Endothelial cell (in vitro differentiated cells): ENCODE measurements at places on chromosomes 6 and 20. TPM values are rescaled to one million over a fixed set of nuclear protein-coding genes. Genes with fewer than 3 reads are reported as not detected.
A peak's percentile ranks its signal among the peaks of the same experiment; 100 is the strongest.

The HEY2 gene
- total RNA-seq: 82.7 TPM

The C20orf204 gene
- total RNA-seq: 14.2 TPM

The DEFB124 gene
- total RNA-seq: not detected

The TCP11 gene
- 0.18 TPM for total RNA-seq

The EPB41L2 gene
- total RNA-seq: 314 TPM

The EMILIN3 gene
- total RNA-seq: 0.28 TPM

The LPA gene
- total RNA-seq: not detected

The SMLR1 gene
- total RNA-seq: not detected

GRCh38 chr6:11094411-11094851 is 797 bp downstream of the SMIM13 start:
- peak overlapping the region; percentile 94 for H3K27ac ChIP-seq
- peaks cover under 1% of the 10 kb centered on the region for H3K36me3 ChIP-seq
- peak overlapping the region; percentile 99 for H3K4me3 ChIP-seq
- no peaks in the 10 kb centered on the region for H3K27me3 ChIP-seq
- DNase-seq: peak; percentile 49
- peaks cover 24% of the 10 kb centered on the region for H3K4me1 ChIP-seq

DNA sequence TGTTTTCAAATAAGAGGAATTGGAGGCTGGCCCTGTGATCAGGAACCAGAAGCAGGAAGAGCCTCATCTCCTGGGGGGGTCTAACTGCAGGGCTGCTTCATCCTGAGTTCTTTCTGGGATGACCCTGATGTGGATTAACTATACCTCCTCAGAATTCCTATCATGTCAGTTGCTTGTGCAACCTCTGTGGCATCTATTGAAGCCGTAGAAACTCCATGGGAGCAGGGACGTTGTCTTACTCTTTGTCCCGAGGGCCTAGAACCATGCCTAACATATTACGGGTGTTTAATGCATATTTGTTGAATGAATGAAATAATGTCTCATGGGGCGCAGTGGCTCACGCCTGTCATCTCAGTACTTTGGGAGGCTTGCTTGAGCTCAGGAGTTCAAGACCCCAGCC is 110.1 kb upstream of the AGPAT4 start:
- H3K4me3 ChIP-seq: no peak overlapping the region
- peaks cover 4% of the 10 kb centered on the region for H3K36me3 ChIP-seq
- peaks cover 19% of the 10 kb centered on the region for H3K4me1 ChIP-seq
- no peak for DNase-seq
- no peak overlapping the region for H3K27ac ChIP-seq

DNA sequence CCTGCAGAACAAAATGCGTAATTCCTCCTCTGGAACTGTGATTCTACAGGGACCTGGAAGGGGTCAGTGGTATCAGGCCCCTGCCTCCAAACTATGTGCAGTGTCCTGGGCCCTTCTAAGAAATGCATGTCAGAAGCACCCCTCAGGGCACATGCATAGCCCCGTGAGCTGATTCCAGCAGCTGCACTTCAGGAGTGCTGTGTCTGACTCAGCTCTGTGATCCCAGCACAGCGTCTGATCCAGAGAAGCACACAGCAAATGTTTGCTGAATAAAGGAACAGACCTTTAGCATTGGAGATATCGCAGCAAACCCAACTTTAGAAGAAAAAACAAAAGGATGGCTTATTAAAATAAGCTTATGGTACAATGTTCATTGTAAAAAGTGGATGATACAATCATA is 15.8 kb upstream of the MAFB start:
- DNase-seq: no peak
- no peaks in the 10 kb centered on the region for H3K4me1 ChIP-seq
- H3K36me3 ChIP-seq: no peaks in the 10 kb centered on the region

DNA sequence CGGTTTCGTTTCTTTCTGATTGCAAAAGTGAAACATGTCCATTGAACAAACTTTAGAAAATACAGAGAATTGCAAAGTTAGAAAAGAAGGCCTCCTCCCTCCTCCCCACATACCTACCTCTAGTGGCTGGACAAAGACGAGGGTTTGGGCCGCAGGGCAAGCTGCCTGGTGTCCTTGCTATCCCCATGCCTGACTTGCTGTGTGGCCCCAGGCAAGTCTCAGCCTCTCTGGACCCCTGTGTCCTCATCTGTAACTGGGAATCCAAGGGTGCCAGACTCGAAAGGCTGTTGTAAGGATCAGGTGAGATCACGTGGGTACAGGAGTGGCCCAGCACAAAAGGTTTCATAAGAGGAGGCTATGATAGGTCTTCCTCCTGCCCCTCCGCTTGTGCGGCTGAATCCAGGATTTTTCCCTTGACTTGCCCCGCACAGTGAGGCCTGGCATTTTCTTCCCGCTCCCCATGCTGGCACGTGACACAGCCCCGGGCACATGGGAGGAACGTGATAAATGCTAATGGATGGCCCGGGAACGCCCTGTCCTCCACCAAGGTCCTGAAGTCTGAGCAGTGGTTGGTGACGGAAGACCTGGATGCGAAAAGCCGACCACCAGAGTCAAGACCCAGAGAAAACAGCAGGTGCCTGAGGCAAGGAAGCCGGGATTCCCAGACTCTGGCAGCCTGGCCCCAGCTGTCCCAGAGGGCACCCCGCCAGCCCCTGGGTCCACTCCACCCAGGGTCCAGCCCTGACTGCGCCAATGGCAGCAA is 55.8 kb downstream of the UBE2V1 start:
- H3K4me1 ChIP-seq: peaks cover 9% of the 10 kb centered on the region
- no peak for DNase-seq
- H3K27me3 ChIP-seq: peaks cover 7% of the 10 kb centered on the region

DNA sequence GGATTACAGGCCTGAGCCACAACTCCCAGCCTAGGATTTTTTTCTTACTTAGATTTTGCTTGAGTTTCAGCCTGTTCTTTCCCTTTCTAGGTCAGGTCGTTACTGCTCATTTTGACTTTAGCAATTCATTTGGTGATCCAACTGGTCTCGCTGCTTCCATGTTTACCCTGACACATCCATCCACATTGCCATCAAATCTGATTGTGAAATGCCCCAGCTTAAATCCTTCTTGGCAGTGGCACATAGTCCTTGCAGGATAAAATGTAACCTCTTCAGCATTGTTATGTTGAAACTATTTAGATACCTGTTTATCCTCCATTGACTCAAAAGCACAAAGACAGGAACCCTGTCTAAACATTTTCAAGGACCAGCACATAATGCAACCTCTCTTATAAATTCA is 77.2 kb downstream of the DNAH8 start:
- no peaks in the 10 kb centered on the region for H3K27me3 ChIP-seq
- H3K4me1 ChIP-seq: peaks cover 31% of the 10 kb centered on the region
- no peaks in the 10 kb centered on the region for H3K36me3 ChIP-seq
- no peak overlapping the region for H3K27ac ChIP-seq
- DNase-seq: no peak

GRCh38 chr20:59273739-59274357 is 26.6 kb upstream of the EDN3 start:
- peaks cover 3% of the 10 kb centered on the region for H3K36me3 ChIP-seq
- H3K4me3 ChIP-seq: no peak overlapping the region
- no peak for DNase-seq
- H3K27ac ChIP-seq: no peak overlapping the region

DNA sequence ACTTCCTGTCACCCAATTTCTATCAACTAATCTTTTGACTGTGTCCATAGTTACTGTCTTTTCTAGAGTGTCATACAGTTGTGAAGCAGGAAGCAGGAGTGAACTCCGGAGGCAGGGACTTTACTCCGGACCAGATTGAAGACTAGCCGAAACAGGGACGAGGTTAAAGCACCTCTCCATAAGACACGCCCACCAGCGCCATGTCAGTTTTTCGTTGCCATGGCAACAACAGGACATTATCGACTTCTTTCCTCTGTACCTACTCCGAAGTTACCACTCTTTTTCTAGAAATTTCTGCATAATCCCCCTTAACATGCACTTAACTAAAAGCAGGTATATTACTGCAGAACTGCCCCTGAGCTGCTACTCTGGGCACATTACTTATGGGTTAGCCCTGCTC is 25.2 kb downstream of the TRIM38 start:
- no peak for DNase-seq
- no peak overlapping the region for H3K4me3 ChIP-seq
- no peaks in the 10 kb centered on the region for H3K27me3 ChIP-seq
- peaks cover 4% of the 10 kb centered on the region for H3K4me1 ChIP-seq
- H3K27ac ChIP-seq: no peak overlapping the region
- H3K36me3 ChIP-seq: peaks cover 2% of the 10 kb centered on the region

DNA sequence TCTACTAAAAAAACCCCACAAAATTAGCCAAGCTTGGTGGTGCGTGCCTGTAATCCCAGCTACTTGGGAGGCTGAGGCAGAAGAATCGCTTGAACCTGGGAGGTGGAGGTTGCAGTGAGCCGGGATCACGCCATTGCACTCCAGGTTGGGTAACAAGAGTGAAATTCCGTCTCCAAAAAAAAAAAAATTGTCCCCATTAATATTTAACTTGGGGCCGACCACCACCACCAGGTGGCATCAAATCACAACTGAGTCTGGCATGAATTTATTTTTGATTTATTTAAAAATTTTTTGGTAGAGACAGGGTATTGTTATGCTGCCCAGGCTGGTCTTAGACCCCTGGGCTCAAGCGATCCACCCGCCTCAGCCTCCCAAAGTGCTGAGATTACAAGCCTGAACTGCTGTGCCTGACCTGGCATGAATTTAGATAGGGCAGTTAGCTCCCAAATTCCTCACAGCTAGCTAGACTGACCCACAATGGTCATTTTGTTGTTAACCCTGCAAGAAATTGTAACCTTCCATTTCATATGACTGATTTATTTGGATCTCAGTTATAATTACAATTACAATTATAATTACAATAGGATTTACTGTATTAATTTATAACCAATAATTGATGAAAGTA is 17.1 kb upstream of the BEND3 start:
- no peak overlapping the region for H3K27ac ChIP-seq
- no peaks in the 10 kb centered on the region for H3K27me3 ChIP-seq
- DNase-seq: peak; percentile 31
- H3K4me1 ChIP-seq: no peaks in the 10 kb centered on the region
- H3K36me3 ChIP-seq: no peaks in the 10 kb centered on the region

DNA sequence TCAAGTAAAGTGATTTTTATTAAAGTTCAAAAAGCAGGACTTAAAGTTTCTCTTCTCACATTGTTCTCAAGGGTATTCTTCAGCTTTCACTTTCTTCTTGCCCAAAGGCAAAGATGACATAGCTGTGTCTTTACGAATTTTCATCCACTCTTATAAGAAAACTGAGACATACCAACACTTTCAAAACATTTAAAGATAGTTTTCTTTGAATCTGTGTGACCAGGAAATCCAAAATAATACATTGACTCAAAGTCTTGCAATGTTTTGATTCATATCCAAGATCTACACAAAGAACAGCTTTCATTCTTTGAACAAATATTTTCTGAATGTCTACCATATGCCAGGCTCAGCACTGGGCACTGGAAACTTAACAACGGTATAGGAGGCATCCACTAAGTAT is 117.9 kb downstream of the SIM1 start:
- peaks cover 2% of the 10 kb centered on the region for H3K27me3 ChIP-seq
- H3K4me3 ChIP-seq: no peak overlapping the region
- no peak for DNase-seq
- H3K4me1 ChIP-seq: no peaks in the 10 kb centered on the region
- H3K27ac ChIP-seq: no peak overlapping the region

DNA sequence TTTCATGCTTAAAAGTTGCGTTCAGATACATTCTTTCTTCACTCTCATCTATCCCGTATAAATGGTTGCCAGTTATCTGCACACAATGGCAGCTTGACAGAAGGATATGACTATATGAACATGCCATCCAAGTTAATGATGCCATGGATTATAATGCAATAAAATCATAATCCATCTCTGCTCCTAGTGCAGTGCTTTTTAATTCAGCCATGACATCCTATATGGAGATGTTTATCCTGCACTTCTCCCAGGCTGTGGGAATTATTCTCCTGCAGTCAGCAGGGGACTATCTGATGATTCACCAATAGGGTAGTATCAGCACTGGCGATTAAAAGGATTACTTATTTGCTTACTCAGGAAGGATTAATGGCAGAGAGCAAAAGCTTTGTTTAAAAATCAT is 273.8 kb downstream of the SAMD5 start:
- no peak overlapping the region for H3K4me3 ChIP-seq
- no peak overlapping the region for H3K27ac ChIP-seq
- no peak for DNase-seq
- H3K27me3 ChIP-seq: no peaks in the 10 kb centered on the region

DNA sequence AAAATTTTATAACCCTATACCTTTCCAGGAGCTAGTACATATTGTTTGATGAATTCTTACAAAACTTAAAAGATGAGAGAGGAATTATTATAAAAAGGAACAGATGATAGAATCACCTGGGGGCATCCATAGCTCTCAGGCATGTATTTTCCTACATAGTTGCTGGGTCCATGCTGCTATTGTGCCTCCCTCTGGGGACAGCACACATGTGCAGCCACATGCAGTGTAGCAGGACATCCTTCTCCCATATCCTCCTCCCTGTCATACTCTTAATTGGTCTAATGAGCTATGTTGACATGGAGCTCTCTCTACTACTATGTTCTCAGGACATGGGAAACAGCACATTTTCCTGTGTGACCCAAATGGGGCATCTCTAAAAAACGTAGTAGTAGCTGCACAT is 898.2 kb upstream of the MAP3K7 start:
- peaks cover 2% of the 10 kb centered on the region for H3K4me1 ChIP-seq
- H3K27me3 ChIP-seq: no peaks in the 10 kb centered on the region
- H3K27ac ChIP-seq: no peak overlapping the region
- DNase-seq: no peak
- H3K4me3 ChIP-seq: no peak overlapping the region

DNA sequence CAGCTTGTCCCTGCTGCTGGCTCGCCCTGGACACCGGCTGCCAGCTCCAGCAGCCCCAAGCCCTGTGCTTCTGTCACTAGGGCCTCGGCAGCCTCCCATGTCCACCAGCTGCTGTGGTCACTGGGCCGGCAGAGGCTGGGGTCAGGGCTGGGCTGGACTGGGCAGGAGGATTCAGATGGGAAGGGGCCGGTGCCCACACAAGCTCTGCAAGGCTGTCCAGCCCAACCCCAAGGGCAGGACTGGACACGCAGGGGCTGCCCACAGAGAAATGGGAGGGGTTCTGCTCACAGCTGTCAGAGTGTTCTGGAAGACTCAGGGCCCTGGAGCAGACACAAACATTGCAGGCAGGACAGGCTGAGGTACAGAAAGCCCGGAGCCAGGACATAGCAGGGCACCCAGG is 65.6 kb downstream of the ADNP start:
- no peak for DNase-seq
- H3K4me3 ChIP-seq: no peak overlapping the region
- H3K27me3 ChIP-seq: no peaks in the 10 kb centered on the region

GRCh38 chr20:20076297-20077065 is 24.1 kb downstream of the CFAP61 start:
- no peak overlapping the region for H3K4me3 ChIP-seq
- no peaks in the 10 kb centered on the region for H3K4me1 ChIP-seq
- peaks cover 2% of the 10 kb centered on the region for H3K27me3 ChIP-seq
- no peaks in the 10 kb centered on the region for H3K36me3 ChIP-seq
- H3K27ac ChIP-seq: no peak overlapping the region

GRCh38 chr6:155383913-155384312 is 69.6 kb upstream of the TFB1M start:
- H3K27ac ChIP-seq: no peak overlapping the region
- no peaks in the 10 kb centered on the region for H3K4me1 ChIP-seq
- no peak overlapping the region for H3K4me3 ChIP-seq
- H3K36me3 ChIP-seq: no peaks in the 10 kb centered on the region
